ENCODE measurements at places on chromosomes 2 and 18.
A peak's percentile ranks its signal among the peaks of the same experiment; 100 is the strongest.

- DNase-seq = no peak
Measured at GRCh38 chr2:98459496-98460175, 15.0 kb downstream of the INPP4A start.

GRCh38 chr2:48112911-48113680 lies 206.8 kb upstream of the FBXO11 start:
- no peak for DNase-seq

DNA sequence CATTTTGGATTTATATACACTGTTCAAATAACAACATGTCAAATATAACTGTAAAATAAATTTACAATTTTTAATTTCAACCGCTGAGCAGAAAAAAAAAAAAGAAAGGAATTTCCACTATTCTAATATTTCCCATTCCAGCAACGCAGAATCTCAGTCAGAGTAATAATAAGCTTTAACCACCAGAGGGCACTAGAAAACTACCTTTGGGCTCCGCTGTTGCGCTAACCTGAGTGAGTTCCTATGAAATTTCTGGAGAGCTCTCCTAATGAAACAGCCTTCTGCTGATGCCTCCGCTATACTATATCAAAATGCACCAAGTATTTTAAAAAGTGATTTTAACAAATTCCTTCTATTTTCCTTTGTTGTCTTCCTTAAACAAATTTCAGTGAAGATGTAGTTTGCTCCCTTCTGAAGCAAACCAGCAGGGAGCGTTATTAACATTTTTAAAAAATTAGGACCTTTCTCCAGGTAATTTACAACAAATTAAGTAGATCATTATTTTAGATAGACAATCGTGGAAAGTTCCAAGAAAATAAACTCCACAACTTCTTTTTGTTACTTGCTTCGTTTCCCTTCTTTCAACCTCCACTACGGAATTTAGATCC lies 23.0 kb downstream of the ERMN start:
- peak; percentile 4 for DNase-seq

GRCh38 chr2:235105821-235106359 lies 154.1 kb downstream of the SH3BP4 start:
- DNase-seq = no peak

- DNase-seq = no peak
Measured at GRCh38 chr18:13265911-13266217, 47.3 kb downstream of the LDLRAD4 start.

GRCh38 chr18:28065031-28065792 lies 111.7 kb downstream of the CDH2 start:
- no peak for DNase-seq

DNA sequence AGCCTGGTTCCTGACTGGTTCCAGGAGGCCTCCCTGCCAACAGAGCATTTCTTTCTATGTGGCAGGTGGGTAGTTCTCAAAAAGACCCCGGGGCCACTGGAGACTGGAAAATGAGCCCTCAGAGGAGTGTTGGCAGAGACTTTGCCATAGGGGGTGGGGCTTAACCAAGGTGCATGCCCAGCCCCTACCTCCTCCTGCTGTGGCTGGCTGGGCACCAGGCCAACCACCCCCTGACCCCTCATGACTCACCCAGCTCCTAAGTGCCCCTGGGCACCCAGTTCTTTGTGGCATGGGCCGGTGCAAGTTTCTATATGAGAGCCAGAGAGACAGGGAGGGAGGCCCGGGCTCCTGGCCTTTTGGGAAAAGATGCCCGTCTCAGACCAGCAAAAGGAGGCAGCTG lies 98.2 kb upstream of the SMAD2 start:
- no peak for DNase-seq

DNA sequence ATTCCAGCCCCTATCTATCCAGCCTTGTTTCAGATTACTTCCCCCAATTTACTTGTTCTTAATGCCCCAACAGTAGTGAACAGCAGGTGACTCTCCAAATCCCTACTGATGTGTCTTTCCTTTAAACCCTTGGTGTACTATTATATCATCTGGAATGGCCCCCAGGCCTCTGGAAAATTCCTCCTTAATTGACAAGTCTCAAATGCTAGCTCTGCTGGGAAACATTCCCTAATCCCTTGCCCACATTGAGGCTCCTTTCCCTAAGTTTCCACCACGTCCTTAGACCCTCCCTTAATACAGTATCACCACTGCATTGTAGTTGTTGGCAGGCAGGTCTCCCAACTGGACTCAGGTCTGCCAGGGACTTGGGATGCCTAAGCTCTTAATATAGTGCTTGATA lies 41.0 kb downstream of the MYO3B start:
- no peak for DNase-seq

DNA sequence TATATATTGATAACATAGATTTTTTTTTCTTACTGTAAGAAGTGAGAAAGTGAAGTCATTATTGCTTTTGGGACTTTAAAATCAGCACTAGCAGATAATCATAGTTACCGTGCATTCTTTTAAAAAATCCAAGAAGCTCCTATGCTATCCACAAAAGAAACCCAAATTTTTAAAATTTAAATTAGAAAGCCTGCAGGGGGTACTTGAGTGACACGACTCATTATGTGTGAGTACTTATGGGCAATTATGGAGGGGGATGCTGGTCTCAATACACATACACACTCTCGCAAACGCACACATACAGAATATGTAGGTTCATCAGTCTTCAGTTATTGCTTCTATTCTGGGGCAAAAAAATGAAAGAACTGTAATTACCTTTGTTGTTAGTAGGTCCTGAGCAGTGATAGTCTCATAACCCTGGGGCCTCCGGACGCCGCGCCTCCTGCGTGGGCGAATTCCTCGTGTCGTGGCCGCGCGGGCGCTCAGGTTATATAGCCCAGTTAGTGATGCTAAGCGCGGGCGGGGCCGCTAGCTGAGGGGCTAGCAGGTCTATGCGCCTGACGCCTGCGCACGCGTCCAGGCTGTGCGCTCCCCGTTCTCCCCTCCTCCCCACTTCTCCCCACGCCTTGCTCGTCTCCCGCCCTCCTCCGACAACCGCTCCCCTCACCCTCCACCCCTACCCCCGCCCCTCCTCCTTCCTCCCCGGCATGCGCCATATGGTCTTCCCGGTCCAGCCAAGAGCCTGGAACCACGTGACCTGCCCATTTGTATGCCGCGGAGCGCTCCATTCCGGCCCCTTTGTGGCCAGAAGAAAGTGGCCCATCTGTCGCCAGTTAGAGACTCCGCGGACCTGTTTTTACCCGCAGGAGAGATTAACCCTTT lies at the start of gene NEUROD1:
Gene NEUROD1, minus strand, starts transcription at position 463 of the 882 bp plus-strand sequence. CDS start 1,657 bp downstream, outside the sequence.
- DNase-seq = no peak

- DNase-seq = no peak
Measured at GRCh38 chr2:40127146-40127545, 324.7 kb downstream of the SLC8A1 start.

- DNase-seq = no peak
Measured at GRCh38 chr18:65990174-65990690, 239.4 kb downstream of the CDH7 start.

DNA sequence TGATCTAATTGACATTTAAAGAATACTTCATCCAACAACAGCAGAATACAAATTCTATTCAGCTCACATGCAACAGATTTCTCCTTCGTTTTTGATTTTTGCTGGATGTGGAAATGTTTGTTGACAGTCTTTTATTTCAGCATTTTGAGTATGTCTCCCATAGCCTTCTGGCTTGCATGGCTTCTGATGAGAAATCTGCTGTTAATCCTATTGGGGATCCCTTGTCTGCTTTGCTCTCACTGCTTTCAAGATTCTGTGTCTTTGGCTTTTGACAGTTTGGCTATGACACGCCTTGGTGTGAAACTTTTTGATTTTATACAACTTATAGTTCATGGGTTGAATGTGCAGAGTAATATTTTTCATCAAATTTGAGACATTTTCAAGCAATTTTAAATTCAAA lies 44.7 kb downstream of the TRABD2A start:
- DNase-seq = no peak

DNA sequence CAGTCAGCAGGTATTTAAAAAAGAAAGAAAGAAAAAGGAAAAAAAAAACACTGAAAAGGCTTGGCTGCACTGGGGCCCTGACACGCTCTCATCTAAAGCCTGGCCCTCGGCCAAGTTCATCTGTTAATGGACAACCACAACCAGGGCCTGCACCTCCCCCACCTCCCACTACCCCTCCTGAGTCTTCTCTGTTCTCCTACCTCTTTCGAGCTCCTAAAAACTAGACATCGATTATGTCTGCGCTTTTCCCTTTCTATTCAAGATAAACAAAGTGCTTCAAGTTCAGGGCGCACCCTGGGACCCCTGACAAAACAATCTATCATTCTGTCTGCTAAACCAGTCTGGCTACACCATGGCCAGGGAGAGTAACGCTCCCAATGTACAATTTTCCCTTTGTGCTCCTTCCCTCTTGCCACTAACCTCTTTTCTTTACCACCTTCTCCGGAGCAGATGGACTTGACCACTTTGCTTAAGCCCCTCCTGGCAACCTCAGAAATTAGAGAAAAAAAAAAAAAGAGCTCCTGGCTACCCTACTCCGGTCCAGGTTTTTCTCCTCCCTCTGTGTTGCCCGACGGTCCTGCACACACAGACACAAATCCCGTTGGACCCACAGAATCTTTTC lies 22.7 kb downstream of the BCL11A start:
- no peak for DNase-seq

GRCh38 chr2:28586867-28587266 lies 91.0 kb downstream of the PLB1 start:
- peak; percentile 18 for DNase-seq

DNA sequence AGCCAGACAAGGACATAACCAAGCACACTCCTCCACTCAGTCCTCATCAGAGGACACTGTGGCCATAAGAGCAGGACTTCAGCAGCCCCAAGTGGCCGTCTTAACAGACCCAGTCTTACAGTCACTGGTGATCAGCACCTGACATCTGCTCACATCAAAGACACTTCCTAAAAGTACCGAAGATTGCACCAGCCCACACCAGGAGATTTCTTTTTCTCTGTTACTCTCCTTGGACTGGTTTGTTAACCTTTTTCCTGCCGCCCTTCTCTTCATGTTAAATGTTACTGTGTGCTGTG lies 44.1 kb downstream of the MRPS5 start:
- DNase-seq = no peak

GRCh38 chr2:162475661-162476060 lies 131.7 kb downstream of the GCA start:
- no peak for DNase-seq

- DNase-seq = no peak
Measured at GRCh38 chr2:56191617-56192016, 7.8 kb downstream of the CCDC85A start.

- DNase-seq = no peak
Measured at GRCh38 chr2:36834203-36834602, 132.1 kb downstream of the STRN start.

DNA sequence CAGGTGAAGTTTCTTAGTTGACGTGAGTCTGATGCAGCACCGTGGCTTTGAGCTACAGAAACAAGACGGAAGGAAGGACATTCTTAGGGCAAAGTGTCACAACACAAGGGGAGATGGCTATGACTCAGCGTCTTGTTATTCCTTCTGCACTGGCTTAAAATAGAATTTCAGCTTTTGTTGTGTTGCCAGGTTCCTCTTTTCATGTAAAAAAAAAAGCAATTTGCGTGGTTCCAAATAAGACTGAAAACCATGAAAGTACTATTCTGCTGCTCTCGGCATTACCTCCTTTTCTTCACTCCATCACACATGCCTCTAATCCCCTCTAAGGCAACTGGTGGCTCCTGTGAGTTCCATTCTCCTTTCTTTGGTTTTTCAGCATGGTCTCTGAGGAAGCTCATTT lies 150.1 kb downstream of the ANTXR1 start:
- DNase-seq = no peak

DNA sequence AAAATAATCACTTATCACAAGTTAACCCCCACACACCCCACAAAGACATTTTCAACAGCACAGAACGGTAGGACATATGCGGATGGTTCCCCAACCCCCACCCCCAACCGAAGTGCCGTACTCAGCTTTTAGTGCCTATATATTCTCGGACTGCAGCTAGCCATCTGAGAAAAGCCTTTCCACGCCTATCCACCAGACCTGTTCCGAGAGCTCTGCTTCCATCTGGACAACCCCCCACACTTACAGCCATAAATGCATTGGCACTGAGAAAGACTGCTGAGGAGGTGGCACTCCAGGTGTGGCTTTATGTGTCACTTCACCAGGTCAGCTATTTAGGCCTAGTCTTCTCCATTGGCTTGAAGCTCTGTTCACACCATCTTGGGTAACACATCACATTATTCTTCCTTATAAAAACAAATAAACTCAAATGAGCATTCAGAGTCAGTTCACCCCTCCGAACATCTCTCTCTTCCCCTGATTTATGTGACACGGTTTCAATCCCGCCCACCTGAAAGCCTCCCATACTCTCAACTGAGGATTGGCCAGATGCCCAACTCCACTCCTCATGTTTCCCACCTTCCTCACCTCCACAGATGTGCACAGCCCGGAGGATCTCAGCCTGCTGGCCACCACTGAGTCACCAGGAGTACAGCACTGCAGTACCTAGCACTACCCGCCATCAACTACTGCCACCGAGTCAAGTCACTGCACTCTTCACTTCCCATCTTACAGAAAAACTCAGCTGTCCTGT lies 127.4 kb downstream of the CACNB4 start:
- no peak for DNase-seq

GRCh38 chr2:12728221-12728777 lies 11.6 kb downstream of the TRIB2 start:
- DNase-seq = peak; percentile 28

GRCh38 chr2:47724221-47724981 lies 58.5 kb upstream of the MSH6 start:
- no peak for DNase-seq

DNA sequence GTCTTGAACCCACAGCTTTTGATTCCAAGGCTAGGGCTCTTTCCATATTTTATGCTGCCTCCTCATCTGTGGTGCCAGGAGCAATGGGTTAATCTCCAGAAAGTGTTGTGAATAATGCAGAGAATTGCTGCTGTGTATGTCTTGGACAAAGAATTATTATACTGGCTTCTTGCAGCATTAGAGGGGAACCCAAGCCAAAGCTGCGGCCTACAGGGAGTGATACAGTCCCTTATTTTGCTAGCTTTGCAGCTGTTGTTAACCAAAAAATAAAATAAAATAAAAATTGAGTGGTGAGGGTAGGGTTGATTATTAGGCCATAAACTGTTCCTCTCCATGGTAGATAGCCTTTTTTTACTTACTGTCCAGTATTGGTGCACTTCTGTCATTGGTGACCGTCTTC lies 16.7 kb downstream of the WIPF1 start:
- DNase-seq = no peak

- no peak for DNase-seq
Measured at GRCh38 chr2:191910518-191910917, 63.6 kb upstream of the CAVIN2 start.

- DNase-seq = no peak
Measured at GRCh38 chr2:138994502-138994901, 214.3 kb upstream of the NXPH2 start.

DNA sequence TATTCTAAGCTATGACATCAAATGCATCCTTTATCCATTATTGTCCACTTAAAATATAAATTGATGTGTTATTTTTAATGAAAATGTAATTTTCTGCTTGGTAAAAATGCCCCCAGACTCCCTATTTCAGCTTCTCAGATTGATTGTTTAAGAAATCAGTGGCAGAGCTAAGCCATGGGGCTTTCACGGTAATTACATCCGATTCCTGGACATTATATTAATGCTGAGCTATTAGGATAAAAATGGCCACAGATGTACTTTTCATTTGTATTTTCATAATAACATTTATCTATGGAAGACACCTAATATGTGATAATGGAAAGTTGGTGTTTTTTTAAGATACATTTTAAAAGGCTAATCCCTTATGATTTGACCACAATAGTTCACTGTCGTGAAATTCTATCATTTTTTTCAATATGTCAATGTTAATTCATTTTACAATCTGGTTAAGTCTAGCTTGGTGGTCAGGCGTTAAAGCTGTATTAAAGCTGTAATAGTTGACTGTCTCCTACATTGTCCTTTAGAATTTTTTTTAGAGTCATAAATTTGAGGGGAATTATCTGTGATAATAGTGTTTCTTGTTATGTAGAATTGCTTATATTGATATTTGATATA lies 229.0 kb upstream of the UBE2E3 start:
- no peak for DNase-seq

Measured in stimulated activated CD4-positive, alpha-beta T cell treated with anti-CD3 and anti-CD28 coated beads, Interleukin-4, amount 100 ng/mL, for 4 hours (primary cell).